ENCODE measurements at places on chromosomes 2 and 18.

- no peak for DNase-seq
Observed at GRCh38 chr18:79227621-79228020, 158.4 kb downstream of the ATP9B start.

DNA sequence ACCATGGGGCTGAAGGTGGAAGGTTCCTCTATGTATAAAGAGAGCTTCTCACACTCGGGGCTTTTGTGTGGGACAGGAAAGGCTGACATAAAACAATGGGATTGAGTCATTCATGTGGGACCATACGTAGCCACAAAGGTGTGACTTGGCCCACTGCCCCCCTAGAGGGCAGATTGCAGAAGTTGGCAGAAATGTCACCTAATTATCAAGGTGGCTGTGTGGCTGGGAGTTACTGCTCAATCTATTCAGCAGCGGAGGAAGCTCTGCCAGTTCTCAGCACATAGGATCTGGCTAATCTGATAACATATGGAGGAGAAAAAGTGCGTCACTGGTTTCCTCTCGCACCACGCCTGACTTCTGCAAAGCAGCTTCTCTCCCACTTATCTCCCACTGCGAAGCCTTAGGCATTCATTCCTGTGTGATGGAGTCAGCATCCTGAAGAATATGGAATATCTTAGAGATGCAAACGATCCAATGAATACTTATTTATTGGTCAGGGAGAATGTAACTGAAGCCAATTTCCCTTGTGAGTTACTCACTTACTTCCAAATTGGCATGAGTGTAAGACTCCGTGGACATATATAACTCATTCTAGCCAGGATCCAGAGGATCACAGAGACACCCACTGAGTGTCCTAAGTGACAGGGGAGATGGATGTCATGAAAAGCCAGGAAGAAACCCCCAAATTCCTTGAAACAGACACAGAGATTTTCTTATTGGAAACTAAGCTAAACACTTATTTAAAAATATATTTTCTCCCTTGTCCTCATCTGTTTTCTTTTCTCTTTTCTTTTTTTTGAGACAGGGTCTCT, 344.8 kb downstream of the TGIF1 start:
- DNase-seq, result peak; percentile 94

DNA sequence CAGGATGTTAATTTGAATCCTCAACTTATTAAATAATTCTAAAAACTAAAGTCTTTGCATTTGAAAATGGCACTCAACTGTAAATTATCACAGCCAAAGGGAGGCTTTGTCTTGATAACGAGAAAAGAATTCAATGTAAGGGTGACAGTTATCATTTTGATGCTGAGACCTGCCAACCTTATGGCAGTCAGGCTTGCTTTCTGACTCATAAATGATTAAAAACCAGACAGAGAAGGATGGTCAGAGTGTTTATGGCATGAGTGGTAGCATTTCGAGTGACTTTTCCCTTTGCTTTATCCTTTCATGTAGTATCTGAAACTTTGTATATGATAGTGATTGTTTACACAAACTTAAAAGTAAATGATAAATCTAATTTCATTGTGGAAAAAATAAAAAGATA, 53.9 kb upstream of the EPC2 start:
- no peak for DNase-seq

GRCh38 chr2:20737505-20737904, 70.6 kb downstream of the GDF7 start:
- DNase-seq, result no peak

GRCh38 chr18:66252703-66253102, 351.2 kb downstream of the CDH19 start:
- no peak for DNase-seq

All from kidney capillary endothelial cell (primary cell).